ENCODE measurements at places on chromosomes 1 and 21. TPM values are rescaled to one million over a fixed set of nuclear protein-coding genes. Genes with fewer than 3 reads are reported as not detected.

LMOD1 gene
- 2.7 TPM for total RNA-seq

UBL4B gene
- total RNA-seq: not detected

BCAR3 gene
- total RNA-seq: 26.3 TPM

PRR9 gene
- total RNA-seq: not detected

TACSTD2 gene
- total RNA-seq: not detected

NBPF10 gene
- total RNA-seq: 1.9 TPM

MANEAL gene
- total RNA-seq: 0.35 TPM

RHOU gene
- 0.45 TPM for total RNA-seq

ADGRL4 gene
- total RNA-seq: 13.1 TPM

CD1B gene
- not detected for total RNA-seq

FCRL1 gene
- 0.35 TPM for total RNA-seq

WDR3 gene
- total RNA-seq: 19.2 TPM

FAM163A gene
- not detected for total RNA-seq

ZBTB8A gene
- total RNA-seq: 3.7 TPM

FAM151A gene
- not detected for total RNA-seq

SEMA6C gene
- total RNA-seq: 1.4 TPM

CRP gene
- total RNA-seq: not detected

MGST3 gene
- 157 TPM for total RNA-seq
